ENCODE measurements at places on chromosomes 5 and 9.

DNA sequence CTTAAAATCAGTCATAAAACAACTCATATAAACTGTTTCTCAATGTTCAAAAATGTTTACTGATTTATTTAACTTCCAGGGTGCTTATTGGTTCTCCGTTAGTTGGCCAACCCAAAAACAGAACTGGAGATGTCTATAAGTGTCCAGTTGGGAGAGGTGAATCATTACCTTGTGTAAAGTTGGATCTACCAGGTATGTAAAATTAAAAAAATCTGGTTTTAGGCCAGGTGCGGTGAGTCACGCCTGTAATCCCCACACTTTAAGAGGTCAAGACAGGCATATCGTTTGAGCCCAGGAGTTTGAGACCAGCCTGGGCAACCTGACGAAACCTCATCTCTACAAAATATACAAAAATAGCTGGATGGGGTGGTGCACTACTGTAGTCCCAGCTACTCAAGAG lies 73.7 kb downstream of the ITGA1 start:
- no peak for DNase-seq

DNA sequence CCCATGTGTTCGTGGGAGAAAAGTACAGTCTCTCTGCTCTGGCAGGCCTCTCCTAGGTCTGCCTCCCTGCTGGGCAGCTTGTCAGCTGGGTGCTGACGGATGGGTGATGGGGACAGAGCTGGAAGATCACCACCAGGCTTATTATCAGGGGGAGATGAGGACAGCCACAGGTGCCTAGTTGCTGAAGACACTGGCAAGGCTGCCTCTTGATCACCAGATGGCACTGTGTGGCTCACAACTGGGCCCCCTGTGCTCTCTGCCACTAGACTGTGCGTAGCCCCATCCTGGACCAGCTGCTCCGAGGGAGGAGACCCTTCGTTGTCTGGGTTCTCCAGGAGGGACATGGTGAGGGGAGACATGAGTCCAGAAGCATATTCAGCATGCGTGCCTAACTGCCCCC lies 73.0 kb downstream of the KIF24 start:
- no peak for DNase-seq

DNA sequence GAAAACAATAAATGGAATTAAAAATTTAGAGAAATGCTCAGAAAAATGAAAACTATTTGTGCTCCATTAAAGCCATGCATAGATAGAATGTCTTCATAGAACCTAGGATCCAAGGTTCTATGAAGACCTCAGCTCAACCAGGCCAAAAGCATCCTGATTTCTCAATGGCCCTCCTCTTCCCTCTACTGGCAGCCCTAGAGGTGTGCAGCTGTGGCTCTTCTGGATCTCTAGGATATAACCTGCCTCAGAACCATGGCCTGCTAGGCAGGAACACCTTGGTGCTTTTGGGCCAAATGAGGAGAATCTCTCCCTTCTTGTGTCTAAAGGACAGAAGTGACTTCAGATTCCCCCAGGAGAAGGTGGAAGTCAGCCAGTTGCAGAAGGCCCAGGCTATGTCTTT lies 15.1 kb downstream of the IFNA1 start:
- DNase-seq, result peak; percentile 21

DNA sequence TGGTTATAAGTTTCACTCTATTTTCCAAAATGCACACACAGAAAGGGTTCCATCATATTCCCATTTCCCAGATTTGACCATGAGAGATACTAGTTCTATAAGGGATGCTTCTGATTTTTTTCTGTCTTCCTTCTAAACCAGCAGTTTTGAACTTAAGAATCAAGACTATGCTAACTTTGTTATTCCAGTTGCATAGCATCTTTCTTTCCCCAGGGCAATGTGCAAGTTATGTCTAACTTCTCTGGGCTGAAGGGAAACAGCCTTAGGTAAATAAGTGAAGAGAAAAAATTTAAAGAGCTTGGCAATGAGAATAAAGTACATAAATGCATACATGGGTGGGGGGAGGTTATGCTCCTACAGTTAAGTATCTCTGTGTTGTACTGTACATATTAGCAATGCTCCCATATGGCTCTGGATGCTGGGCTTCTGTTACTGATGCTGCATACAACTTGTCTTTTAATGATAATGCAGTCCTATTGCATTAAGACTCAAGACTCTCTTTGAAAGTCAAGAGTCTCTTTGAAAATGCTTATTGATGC lies 125.8 kb upstream of the SLC12A2 start:
- DNase-seq, result no peak

GRCh38 chr9:131773911-131774379 lies 34.1 kb upstream of the RAPGEF1 start:
- DNase-seq, result peak; percentile 21
